ENCODE measurements at places on chromosomes 11 and 22.

DNA sequence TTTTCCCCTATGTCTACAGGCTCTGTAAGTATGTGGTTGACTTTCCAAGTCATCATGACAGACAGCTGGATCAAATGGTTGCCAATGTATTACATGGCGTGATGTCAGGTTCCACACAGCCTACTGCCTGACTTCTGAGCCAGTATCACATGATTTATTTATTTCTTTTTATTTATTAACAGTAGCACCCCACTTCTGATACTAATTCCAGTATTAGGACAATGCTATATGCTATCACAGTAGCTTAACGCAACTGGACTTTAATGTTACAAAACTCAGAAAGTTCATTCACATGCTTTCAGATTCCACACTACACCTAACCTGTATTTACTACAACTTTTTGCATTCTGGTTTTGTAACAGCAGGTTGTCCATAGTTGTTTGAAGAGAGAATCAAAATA, 17.7 kb upstream of the C11orf24 start:
- no peak for DNase-seq

- peak; percentile 80 for DNase-seq
Observed at GRCh38 chr22:20130731-20131596, 640 bp upstream of the ZDHHC8 start.

- DNase-seq = no peak
Observed at GRCh38 chr22:50314081-50314454, 6.6 kb upstream of the PLXNB2 start.

GRCh38 chr11:27388001-27388400, 25.0 kb upstream of the CCDC34 start:
- no peak for DNase-seq

DNA sequence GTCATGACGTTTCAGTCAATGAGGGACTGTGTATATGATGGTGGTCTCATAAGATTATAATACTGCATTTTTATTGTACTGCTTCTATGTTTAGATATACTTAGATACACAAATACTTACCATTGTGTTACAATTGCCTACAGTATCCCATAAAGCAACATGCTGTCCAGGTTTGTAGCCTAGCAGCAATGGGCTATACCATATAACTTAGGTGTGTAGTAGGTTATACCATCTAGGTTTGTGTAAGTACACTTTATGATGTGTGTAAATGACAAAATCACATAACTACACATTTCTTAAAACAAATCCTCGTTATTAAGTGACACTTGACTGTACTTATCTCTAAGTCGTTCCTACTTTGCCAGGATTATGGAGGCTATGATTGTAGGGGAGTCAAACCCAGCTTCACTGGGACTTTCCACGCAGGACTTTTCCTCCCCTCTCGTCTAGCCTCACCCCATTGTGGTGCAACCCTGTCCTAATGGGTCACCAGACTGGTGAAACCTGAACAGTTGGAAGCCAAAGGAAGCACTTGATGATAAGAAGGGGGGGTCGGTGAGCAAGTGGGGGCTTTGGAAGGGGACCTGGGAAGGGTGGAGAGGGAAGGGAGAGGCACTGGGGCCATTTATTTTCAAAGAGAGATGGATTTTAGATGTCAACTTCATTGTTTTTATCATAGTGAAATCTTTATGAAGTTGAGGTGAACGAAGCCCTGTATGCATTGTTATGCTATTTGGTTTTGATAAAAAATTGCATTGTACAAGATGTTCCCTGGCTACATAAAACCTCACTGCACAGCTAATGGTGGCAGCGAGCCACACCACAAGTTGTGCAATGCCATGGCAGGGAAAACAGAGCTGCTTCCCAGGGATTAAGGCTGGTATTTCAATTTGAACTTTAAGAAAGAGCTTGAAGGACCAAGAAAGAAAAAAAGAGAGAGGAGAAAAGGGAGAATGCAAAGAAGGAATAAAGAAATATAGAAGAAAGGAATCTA, 129.1 kb downstream of the EHF start:
- DNase-seq = no peak

GRCh38 chr11:75839851-75840250, 24.8 kb downstream of the UVRAG start:
- no peak for DNase-seq

DNA sequence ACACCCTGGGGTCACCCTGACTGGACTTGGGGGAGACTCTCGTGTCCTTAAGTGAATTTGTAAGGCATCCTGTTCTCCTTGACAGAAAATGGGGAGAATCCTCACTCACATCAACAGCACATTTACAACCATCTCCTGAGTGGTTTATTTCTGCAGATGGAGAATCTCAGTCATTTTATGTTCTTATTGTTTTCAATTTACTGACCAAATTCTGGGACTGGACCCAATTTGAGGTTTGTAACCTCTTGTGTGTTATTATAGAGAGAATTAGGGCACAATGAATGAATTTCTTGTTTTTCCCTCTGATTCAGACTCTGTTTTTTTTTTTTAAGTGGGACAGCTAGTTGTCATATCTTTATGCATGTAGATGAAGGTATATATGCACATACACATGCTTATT, 104.9 kb downstream of the ADAMTS15 start:
- no peak for DNase-seq

GRCh38 chr11:11401960-11402535, 49.0 kb upstream of the CSNK2A3 start:
- DNase-seq = no peak

DNA sequence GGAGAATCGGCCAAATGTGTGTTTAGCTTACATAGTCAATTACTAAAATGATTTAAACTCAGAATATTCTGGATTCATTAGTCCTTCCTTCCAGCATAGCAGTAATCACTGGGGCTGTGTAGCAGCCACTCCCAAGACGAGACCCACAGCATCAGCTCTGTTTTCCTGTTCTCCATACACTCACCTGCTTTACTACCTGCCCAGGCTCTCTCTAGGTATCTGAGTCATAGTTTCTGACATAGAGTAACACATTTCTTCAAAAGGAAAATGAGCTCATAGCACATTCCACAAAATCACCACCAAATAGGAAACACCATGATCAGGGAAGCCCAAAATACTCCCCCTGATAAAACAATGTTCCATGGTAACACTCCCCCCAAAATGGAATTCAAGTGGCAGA, 22.9 kb downstream of the MORC2 start:
- DNase-seq = no peak

- no peak for DNase-seq
Observed at GRCh38 chr11:76151556-76152085, 54.7 kb downstream of the WNT11 start.

GRCh38 chr11:109814824-109815223, 278.4 kb upstream of the ZC3H12C start:
- DNase-seq = no peak

GRCh38 chr11:69201066-69201365, 45.3 kb downstream of the SMIM38 start:
- DNase-seq = no peak

GRCh38 chr11:116101902-116102301, 597.7 kb upstream of the CADM1 start:
- DNase-seq = no peak

- peak; percentile 14 for DNase-seq
Observed at GRCh38 chr11:125376117-125376516, 119.9 kb downstream of the FEZ1 start.

GRCh38 chr11:130999992-131000770, 83.9 kb upstream of the SNX19 start:
- no peak for DNase-seq

- no peak for DNase-seq
Observed at GRCh38 chr11:121439759-121440158, 12.4 kb upstream of the SORL1 start.

DNA sequence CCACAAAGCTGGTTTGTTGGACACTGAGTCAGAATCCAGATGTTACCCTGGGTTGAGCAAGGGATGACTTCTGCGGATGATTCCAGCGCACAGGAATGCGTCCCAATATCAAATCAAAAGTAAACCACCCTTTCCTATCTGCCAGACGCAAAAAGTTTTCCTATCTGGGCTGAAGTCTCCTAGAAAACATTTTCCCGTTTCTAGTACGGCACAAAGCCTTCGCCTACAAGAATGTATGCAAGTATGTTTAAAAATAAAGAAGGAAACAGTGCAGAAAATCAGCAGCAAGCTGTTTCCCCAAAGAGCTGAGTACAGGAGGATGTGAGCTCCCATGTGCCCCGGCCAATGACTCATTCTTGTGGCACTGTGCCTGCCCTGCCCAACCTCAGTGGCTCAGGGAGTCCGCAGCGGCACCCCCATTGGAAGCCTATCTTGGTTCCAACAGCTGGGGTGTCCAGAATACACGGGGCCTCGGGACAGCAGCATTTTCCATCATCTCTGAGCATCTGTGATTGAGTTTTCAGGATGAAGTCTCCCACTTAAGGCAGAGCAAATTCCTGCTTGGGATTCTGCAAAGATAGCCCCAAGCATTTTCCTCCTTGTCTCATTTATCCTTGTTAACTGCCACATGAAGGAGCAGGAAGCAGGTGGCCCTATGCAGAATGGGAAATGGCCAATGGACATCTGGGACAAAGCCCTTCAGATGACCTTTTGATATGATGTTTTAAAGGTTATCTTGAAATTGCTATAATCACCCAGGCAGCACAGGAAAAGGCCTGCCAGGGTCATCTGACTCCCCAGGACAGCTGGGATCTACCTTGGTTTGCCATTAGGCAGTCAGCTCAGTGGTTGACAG, 17.5 kb downstream of the KCNJ5 start:
- peak; percentile 69 for DNase-seq

DNA sequence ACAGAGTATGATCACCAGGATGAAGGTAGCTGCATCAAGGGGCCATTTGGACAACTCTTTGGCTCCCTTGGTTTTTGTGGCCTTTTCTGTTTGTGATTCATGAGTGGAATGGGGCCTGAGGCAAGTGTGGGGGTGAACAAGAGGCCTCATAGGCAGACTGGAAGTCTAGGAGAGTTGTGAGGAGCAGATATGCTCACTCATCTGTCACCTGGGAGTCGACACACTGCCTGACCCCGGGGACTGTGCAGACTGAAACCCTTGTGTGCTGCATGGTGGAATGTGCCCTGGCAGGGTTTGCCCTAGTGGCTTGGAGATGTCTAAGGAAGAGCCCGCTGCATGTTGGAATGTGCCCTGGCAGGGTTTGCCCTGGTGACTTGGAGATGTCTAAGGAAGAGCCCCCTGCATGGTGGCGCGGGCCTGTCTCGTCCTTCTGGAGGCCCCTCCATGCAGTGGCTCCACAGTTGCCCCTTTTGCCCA, 60.0 kb downstream of the MED15 start:
- DNase-seq = no peak

DNA sequence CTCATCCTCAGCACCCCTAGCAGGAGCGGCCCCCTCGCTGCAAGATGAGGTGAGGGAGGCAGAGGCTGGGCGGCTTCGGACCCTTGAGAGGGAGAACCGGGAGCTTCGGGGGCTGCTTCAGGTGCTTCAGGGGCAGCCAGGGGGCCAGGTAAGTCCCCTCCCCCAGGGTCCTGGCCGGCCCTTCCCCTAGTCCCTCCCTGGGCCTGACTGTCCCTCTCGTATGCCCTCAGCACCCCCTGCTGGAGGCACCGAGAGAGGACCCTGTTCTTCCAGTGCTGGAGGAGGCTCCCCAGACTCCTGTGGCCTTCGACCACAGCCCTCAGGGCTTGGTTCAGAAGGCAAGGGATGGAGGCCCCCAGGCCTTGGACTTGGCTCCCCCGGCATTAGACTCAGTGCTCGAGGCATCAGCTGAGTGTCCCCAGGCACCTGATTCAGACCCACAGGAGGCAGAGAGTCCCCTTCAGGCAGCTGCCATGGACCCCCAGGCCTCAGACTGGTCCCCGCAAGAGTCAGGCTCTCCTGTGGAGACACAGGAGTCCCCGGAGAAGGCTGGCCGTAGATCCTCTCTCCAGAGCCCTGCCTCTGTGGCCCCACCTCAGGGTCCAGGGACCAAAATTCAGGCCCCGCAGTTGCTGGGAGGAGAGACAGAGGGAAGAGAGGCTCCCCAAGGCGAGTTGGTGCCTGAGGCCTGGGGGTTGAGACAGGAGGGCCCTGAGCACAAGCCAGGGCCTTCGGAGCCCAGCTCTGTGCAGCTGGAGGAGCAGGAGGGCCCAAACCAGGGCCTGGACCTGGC, 4.0 kb downstream of the CCDC88B start:
- no peak for DNase-seq

DNA sequence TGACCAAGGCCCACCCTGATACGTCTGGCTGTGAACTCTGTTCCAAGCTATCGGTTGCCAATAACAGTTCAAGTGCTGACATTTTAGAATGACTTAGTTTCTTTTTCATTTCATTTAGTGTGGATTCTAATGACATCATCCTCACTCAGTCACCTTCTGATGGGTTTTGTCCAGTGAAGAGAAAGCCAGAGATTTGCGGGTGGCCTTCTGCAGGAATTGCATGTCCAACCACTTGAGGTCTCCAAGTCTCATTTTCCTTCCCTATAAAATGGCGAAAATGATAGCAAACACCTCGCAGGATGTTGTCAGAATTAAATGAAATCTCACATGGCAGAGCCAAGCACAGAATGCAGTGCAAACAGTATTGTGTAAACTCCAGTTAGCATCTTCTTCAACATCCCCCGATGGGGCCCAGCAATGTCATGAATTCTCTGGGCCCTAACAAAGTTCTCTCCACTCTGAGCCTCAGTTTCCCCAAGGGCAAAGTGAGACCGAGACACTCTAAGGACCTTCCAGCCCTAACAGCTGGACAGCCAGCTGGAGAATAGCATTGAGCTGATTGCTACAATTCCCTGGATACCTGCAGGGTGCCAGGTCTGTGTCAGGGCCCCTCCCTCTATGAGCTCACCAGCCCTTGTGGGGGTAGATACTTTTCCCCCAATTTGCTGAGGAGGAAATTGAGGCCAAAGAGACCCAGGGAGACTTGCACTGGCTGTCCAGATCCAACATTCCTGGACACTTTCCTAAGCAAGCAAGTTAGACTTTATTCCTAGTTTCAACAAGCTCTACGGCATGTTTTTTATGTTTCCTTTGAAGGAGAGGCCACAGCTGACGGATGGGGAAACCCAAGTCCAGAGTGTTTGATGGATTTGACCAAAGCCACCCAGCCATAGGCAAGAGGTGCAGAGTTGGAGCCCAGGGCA, 286.7 kb downstream of the MN1 start:
- no peak for DNase-seq

DNA sequence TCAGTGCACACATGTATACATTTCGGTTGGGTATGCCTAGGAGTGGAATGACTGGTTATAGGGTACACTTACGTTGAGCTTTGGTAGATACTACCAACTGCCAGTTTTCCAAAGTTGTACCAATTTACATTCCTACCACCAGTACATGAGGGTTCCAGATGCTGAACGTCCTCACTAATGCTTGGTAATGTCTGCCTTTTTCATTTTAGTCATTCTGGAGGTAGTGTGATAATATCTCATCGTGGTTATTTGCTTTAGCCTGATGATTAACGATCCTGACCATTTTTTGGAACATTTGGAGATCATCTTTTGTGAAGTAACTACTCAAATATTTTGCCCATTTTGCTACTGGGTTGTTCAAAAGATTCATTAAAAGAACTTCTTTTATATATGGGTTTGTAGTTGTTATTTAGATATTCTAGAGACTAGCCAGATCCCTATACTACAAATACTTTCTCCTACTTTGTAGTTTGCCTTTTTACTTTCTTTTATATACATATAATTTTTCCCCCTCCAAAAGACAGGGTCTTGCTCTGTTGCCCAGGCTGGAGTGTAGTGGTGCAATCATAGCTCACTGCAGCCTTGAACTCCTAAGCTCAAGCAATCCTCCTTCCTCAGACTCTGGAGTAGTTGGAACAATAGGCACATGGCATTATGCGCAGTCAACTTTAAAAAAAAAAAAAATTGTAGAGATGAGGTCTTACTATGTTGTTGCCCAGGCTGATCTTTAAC, 62.1 kb downstream of the RBFOX2 start:
- no peak for DNase-seq

- DNase-seq = peak; percentile 77
Observed at GRCh38 chr11:107689317-107690202, 22.3 kb downstream of the SLN start.

GRCh38 chr11:72305077-72305476, 61.1 kb upstream of the PHOX2A start:
- DNase-seq = no peak

Measured in pons (tissue), 1 donor.